ENCODE measurements at places on chromosomes 5 and 9.

DNA sequence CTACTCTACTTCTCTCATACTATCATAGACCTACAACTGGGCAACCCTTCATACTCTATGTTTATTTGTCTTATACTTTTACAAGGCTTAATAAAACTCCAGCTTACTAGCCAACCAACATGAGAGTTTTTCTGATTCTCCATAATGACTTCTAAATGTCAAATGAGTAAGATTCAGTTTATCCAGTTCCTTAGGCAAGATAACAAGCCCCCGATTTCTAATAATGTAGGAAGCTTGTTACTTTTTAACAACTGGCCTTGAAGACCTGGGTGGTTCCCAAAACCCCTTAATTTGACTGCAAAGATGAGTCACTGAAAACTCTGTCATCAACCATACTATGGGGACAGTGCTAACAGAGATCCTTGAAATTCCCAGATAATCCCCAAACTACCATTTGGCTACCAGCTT, 294.6 kb upstream of the ACTBL2 start:
- no peak for DNase-seq

DNA sequence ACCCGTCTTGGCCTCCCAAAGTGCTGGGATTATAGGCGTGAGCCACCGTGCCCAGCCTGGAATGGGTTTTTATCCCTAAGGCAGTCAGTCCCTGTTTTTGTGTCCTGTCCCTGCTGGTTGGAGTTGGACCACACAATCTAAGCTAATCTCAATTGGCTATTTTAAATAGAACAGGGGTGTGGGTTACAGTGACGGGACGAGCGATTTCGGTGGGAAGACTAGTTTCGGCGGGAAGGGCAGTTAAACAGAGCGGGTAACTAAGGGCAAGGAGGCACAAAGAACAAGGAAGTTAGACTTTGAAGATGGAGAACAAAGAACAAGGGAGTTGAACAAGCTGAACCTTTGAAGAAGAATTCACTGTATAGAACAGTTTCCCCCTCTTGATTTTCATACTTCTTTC, 1.4 kb downstream of the GTF3C5 start:
- no peak for DNase-seq

GRCh38 chr5:53397141-53397757, 83.2 kb upstream of the FST start:
- DNase-seq: no peak

DNA sequence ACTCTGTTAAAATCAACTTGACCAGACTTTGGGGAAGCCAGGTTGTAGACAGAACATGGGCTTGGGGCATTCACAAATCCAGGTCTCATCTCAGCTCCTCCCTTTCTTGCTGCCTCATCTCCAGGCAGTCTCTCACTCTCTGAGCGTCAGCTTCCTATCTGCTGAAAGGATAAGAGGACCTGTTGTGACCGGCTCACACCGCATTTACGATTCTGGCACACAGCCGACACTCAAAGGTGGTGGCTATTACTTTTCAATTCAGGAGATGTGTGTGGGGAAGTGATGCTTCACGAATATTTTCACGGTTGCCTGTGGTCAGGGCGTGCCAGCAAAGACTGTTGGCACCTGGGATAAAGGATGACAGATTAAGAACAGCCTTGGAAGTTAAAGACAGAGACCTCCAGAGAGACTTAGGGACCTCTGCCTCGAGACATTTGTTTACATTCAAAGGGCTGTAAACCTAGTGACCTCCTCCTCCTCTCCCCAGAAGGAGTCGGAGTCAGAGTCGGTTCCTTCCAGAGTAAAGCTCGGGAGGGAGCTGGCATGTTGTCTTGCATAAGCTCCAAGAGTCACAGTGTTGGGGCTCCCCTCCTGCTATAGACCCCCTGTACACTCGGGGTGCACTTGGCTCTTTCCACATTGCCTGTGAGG, 83.2 kb downstream of the AK8 start:
- DNase-seq: no peak

- peak; percentile 70 for DNase-seq
Observed at GRCh38 chr9:14320271-14321181, 6.6 kb upstream of the NFIB start.

- peak; percentile 78 for DNase-seq
Observed at GRCh38 chr5:145531038-145531734, 304.0 kb downstream of the PRELID2 start.

DNA sequence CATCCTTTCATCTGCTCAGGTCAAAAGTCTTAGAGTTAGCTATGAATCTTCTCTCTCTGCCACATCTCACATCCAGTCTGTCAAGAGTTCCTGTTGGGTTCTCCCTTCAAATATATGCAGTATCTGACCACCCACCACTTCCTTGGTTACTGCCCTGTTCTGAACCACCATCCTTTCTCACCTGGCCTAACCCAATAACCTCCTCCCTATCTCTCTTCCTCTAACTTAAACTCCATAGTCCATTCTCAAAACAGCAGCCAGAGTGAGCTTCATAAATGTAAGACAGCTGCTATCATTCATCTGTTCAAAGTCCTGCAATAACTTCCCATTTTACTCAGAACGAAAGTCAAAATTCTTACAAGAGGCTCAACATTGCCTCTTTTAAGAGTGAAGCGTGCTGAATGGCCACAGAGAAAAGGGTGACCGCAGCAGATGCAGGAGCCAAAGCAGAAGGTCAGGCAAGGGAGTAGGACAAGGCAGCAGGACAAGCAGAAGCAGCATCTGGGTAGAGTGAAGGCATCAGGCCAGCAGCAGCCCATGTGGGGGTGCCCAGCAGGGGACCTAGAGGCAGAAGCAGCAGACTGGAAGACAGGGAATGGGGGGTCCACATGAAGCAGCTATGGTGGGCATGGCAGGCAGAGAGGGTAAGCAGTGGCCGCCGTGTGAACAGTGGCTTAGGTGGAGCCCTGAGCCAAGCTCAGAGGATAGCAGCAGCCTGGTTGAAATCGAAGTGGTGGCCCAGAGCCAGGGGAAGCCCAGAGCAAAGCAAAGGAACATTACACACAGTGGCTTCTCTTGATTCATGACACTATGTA, 39.3 kb upstream of the CDC42SE2 start:
- no peak for DNase-seq

DNA sequence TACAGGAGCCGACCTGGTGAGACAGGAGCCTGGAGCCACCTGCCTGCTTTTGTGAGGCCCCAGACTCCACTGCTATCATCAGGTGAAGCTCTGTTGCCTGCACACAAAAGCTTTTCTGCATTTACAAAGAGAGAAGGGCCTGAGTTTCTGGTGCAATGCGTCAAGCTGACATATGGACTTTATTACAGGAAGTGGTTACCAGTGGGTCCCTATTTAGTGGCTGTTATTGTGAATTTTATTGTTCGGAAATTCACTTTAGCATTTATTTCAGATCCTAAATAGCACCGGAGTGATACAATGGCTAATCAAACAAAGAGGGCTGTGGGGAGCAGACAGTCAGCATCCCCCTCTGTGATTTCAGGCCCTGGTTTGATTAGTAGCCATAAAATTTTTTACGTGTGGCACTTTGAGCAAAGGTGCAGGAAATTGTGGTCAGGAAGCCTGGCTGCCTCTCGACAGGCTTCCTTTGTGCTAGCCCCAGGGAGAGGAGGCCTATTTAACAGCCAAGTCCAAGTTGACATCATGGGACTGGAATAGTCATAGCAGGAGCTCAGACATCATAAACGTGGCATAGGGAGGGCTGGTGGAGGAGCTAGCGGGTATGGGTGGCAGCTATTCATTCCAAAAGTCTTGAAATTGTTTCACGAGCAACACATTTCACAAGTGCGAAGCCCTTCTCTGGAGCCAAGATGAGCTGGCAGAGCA, 8.4 kb downstream of the TGFBI start:
- peak; percentile 54 for DNase-seq

DNA sequence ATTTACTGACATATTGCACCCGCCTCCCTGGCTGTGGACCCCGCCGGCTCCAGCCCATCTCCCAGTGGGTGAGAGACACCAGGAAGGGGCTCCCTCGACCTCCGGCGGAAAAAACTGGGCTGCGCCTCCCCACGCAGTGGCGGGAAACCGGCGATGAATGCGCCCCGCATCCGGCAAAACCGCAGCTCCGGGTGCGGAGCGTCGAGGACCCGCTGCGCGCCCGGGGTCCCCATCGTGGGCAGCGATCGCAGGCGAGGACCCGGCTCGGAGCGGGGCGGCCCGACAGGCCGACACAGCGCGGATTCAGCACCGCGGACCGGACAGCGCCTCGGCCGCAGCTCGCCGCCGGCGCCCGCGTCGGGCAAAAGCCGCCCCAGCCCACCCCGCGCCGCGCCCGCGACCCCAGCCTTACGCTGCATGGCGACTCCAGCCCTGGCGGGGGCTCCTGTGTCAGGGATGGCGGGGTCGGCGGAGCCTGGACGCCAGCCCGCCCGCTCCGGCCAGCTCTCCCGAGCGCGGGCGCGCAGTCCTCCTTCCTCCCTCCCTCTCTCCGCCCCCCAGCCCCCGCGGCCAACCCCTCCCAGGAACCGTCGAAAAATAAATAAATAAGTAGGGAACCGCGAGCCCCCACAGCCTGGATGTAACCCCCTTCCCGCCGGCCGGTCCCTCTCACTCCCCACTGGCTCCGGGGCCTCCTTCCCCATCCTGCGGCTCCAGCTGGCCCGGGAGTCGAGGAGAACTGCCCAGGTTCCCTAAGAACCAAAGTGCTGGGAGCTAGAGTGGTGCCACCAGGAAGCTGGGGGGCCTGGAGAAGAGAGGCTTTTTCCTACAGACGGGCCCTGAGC, 3.1 kb downstream of the LHX3 start:
- no peak for DNase-seq

DNA sequence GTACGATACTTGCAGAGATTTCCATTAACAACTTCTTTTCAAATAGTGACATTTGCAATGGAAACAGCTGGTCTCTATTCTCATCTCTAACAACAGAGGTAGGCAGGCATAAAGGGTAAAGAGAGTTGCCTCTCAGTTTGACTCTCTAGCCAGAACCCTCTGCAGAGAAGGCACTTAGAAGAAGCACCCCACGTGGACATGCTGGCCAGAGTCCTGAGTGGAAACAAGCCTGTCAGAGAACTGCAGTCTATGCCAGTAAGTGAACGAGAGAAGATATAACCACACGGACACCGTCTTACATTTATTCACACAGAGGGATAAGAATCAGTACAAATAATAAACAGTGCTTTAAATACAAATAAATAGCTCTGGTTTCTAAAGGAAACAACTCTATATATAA, 11.0 kb upstream of the LHX6 start:
- DNase-seq: no peak

DNA sequence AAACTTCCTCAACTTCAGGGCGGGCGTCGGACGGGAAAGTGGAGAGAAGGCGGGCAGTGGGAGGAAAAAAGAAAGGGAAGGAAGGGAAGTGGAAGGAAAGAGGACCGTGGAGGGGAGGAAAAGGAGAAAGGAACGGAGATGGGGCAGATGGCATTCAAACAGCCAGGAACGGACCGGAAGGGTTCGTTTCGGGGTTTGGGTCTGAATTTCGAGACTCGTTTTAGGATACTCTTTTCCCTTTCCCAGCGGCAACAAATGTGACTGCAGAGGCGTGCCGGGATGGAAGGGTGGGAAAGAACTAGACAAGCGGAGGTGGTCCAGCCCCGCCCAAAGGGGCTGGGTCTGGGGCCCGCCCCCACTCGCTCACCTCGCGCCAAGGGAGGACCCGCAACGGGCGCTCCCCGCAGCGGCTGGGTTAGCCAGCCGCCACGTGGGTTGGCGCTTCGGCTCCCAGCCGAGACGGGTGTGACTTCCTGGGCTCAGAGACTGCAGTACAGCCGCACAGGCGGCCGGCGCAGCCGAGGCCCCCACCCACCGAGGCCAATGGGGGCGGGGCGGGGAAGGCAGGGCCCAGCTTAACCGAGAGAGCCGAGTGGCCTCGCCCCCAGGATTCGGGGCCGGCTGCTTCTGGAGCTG, 2.7 kb downstream of the VCAN start:
- DNase-seq: peak; percentile 81

- DNase-seq: no peak
Observed at GRCh38 chr5:156477196-156477595, 150.2 kb downstream of the SGCD start.

DNA sequence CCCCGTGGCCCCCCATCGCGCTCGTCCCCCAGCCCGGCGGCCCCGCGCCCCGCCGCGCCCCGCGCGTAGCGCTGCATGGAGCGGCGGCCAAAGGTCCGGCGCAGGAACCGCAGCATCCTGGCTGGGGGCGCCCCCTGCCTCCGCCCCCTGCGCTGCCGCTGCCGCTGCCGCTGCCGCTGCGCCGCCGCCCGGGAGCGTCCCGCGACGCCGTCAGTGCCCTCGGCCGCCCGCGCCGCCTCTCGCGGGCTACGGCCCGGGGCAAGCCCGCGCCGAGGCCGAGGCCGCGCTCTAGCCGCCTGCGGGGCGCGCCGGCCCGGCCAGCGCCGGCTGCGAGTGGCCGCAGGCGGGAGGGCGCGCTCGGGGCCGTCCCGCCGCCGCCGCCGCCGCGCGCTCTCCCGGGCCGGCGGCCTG, 523 bp downstream of the EPB41L4B start:
- no peak for DNase-seq

- no peak for DNase-seq
Observed at GRCh38 chr5:80584770-80585169, 14.7 kb upstream of the ANKRD34B start.

- no peak for DNase-seq
Observed at GRCh38 chr5:133403741-133404364, 208.5 kb downstream of the FSTL4 start.

DNA sequence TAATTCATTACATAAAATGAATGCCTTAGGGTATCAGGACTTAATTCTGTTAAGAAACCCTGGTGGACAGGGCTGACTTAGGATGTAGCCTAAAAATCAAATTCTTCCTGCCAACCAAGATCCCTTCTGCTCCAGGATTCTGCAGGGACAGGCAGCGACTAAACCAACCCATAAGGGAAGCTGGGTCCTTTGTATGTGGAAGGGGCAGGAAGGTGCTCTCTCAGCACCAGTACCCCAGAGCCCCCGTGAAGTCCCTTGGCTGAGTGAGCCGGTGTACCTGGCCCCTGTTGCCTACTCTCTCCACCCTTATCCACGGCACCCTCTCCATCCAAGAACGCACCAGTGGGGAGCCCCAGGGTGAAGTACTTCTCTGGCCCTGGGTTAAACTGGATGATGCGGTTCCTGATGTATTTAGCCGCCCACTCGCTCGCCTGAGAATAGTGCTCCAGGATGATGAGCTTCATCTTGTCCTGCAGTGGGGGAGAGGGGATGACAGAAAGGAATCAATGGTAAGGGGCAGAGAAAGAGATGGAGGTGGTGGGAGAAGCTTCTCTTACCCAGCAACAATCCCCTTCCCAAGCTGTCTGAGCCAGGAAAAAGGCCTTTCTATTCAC, 1.1 kb downstream of the GNPDA1 start:
- no peak for DNase-seq

DNA sequence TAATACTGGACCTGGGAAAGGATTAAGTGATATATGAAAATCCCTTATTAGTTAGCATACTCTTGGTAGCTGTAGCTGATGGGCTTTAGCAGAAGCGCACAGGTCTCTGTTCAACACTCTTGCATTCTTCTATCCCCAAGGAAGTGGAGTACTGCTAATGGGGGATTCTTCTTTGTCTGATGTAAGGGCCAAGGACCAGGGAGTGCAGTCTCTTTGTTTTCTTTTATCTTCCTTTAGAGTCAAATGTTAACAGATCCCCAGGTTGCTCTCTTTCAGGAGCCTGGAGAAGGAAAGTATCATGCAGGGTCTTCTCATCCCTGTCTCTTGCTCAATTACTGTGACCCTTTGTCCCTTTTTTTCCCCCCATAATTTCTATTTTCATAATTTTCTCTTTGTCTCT, 1146.9 kb upstream of the DMAC1 start:
- no peak for DNase-seq

Measured in retinal pigment epithelial cell (primary cell).